ENCODE measurements at places on chromosomes 7 and 10.

GRCh38 chr10:130924138-130924819 is 387.2 kb downstream of the TCERG1L start:
- peak; percentile 39 for DNase-seq

DNA sequence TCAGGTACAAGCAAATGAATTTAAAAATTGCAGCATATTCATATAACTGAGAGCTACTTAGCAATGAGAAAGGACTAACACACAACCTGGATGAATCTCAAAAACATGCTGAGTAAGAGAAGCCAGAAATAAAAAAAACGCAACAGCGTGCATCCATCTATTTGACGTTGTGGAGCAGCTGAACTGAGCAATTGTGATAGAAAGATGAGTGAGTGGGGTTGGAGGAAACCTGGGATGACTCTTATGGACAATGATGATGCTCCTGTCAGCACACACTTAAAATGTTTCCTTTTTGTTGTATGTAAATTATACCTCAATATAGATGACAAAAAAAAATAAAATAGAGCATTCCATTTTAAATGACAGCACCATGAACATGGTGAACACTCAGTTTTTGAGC is 36.0 kb upstream of the AKR1E2 start:
- DNase-seq, result no peak

GRCh38 chr7:128041203-128041602 is 10.0 kb upstream of the LRRC4 start:
- no peak for DNase-seq

- no peak for DNase-seq
Observed at GRCh38 chr10:131677671-131678070, 223.1 kb upstream of the PPP2R2D start.

- no peak for DNase-seq
Observed at GRCh38 chr7:18565337-18565736, 69.8 kb downstream of the HDAC9 start.
